Activated CD8-positive, alpha-beta memory T cell treated with anti-CD3 and anti-CD28 coated beads, Interleukin-2, amount 50 U/mL, for 48 hours (primary cell): ENCODE measurements at places on chromosomes 1 and 21.

DNA sequence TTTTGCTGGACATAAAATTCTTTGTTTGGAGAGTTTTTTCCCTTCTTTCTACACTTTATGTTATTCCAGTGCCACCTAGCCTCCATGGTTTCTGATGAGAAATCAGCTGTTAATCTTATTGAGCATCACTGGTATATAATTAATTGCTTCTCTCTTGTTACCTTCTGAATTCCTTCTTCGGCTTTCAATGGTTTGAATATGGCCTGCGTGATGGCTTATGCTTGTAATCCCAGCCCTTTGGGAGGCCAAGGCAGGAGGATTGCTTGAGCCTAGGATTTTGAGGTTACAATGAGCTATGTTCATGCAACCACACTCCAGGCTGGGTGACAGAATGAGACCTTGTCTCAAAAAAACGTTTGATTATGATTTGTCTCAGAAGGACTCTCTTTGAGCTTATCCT is 13.0 kb upstream of the CNIH4 start:
- no peak for DNase-seq

DNA sequence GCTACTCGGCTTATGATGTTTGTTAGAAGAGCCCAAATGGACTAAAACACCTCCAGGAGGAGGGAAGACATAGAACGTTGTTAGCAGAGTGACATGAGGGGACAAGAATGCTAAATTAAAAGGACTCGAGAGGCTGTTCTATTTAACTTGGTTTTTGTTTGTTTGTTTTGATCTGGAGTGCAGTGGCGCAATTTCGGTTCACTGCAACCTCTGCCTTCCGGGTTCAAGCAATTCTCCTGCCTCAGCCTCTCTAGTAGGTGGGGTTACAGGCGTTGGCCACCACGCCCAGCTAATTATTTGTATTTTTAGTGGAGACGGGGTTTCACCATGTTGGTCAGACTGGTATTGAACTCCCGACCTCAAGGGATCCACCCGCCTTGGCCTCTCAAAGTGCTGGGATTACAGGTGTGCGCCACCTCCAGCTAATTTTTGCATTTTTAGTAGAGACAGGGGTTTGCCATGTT is 5.1 kb upstream of the HNRNPU start:
- DNase-seq = no peak

GRCh38 chr1:150280138-150280707 is 2.1 kb upstream of the CIART start:
- DNase-seq = no peak

DNA sequence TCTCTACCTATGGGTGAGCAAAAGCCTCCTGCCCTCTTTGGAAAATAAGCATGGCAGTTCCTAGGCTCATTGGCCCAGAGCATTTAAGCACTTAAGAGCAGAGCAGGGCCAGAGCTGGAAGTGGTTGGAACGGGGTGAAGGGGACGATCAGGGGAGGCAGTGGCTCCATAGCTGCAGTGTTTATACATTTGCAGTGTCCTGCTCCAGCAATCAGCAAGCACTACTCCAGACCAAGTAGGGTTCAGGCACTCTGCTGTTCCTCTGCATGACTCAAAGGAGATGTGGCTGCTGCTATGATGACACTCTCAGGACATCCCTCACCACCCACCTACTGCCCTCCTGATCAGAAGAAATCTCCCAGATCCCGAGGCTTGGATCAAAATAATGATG is 55.0 kb downstream of the TRABD2B start:
- no peak for DNase-seq

- no peak for DNase-seq
Measured at GRCh38 chr1:188281921-188282320, 1453.2 kb downstream of the PLA2G4A start.

GRCh38 chr21:43864313-43864961 is 586 bp upstream of the AGPAT3 start:
- peak; percentile 70 for DNase-seq

DNA sequence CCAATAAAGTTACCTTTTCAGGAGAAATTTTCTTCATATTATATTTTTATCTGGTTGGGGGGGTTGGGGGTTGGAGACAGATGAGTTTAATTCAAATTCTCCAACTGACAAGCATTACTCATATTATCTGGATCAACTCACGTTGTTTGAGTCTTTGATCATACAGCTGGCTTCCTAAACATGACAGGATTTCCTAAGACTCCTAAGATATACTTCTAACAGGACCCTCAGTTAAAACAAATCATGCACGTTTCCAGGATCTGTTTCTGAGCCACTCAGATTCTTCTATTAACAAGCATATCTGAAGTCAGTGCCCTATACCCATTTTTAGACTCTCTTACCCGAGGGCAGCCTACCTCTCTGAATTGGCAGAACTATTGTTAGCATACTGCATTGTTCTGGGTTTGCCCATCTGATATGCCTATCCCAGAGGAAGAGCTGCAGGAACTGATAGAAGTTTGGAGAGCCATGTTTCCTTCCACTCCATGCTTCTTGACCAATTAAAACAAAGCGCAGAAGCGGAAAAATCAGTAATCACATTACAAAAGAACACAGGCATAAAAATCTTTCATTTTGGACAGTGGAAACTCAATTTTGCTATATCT is 653.9 kb downstream of the LTN1 start:
- no peak for DNase-seq

DNA sequence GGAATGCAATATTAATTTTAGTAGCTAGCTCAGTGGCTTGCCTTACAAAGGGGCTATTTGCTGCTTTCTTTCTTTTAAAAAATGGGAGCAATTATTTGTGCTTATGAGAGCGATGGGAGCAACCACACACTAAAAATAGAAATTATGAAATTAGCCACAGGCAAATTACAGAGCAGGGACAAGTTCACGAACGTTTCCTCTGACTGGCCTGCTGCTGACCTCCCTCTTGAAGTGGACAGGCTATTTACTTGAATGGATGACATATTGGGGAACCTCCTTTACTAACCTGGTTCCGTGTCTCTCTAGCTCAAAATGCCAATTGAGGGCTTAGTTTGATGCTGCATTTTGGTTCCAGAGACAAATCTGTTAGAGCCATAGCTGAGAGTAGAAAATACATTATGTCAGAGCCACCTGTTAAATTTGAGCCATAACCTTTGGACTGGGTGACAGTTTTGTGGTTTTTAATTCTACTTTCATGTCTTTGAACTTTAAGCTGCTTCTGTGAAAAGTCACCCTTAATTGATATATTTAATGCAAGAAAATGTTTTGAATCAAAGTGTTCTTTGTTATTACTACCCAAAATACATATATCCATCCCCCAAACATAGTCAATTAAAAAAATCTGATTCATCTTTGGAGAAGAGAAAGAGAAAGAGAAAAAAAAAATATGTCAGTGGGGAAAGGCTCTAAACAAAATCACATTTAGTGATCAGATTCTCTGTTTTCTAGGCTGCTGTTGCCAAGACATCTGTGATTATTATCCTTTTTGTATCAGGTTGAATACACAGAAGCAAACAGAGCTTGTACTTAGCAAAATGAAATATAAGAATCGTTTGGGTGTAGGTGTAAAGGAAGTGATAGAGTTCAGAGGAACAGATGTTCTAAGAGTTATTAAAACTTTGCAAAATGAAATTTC is 351.9 kb downstream of the ADGRL2 start:
- no peak for DNase-seq

DNA sequence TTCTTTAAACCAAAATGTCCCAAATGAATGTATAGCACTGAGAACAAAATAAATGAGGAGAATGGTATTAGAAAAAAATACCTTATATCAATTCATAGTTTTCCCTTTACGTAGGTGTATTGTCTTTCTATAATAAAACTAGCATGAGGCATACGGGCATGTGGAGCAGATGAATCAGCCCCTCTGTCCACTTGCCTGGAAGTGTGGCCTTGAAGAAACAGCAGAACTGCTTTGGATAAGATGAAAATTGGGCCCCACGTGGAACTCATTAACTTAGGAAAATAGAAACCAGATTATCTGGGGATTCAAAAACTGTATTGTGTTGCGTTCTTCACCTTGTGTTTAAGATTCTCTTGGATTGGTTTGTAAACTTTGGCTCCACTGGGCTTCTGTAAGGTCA is 356.8 kb upstream of the B3GALT2 start:
- DNase-seq = no peak

- DNase-seq = no peak
Measured at GRCh38 chr1:173453982-173454381, 23.2 kb upstream of the PRDX6 start.

DNA sequence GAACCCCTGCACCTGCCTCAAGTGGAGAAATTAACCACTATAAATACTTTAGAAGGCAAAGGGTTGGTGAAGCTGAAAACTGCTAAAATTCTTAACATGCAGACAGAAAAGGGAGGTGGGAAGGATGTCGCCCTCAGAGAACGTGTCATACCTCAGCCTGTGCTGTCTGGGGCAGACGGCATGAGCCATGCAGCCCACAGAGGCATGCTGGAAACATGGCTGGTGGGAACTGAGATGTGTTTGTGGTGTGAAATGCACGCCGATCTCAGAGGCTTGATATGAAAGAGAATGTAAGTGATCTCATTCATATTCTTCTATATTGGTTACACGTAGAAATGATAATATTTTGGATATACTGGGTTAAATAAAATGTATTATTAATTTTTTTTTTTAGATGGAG is 16.3 kb downstream of the AGPAT3 start:
- DNase-seq = peak; percentile 68

DNA sequence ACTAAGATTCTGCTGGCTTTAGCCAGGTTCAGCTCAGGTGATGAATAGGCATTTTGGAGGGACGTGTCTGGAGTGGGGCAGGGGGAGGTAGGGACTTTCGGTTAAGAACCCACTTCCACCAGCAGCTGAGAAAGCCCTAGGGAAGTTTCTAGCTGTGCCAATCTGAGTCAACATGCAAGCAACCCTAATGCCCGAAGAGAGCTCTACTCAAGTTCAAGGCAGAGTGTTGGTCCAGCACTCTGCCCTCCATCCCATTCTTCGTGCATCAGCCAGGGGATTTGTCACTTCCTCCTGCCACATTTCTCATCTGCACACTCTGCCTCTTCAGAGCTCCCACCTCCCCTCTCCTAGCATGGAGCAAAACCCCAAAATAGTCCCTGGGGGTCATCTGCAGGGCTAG is 208.8 kb downstream of the HIVEP3 start:
- no peak for DNase-seq

GRCh38 chr1:26538480-26539412 is 9.2 kb downstream of the RPS6KA1 start:
- DNase-seq = peak; percentile 79

GRCh38 chr1:22428672-22429071 is 23.0 kb upstream of the ZBTB40 start:
- no peak for DNase-seq

GRCh38 chr1:221097479-221098281 is 218.4 kb downstream of the HLX start:
- no peak for DNase-seq

GRCh38 chr1:9853249-9853595 is 29.5 kb upstream of the CLSTN1 start:
- DNase-seq = no peak

DNA sequence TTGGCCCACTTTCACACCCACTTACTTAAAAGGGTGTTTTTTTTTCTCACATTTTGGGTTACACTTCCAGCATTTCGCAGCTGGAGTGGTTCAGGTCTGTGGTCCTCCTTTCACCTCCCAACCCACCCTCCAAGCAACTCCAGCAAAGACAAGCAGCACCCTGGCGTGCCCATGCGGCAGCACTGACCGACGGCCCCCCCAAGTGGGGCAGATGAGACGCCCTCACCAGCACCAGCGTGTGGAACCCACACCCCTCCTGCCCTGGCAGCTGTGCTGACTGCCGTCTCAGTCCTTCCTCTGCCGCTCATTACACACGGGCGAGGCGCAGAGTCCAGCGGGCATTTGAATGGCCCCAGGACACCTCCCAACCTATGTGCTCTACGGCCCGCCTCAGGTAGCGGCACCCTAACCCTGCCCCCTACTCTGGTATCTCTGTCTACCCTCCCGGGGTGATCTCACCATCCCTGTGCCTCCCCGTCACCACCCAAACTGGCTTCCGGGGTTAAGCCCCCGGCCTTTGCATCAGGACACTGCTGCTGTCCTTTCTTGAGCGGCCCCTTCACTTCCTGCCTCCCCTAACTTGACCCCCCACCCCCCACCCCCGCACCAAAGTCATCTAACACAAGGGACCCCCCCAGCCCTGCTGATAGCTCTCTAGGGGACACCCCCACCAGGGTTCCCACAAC is 10.9 kb downstream of the LSS start:
- DNase-seq = no peak

DNA sequence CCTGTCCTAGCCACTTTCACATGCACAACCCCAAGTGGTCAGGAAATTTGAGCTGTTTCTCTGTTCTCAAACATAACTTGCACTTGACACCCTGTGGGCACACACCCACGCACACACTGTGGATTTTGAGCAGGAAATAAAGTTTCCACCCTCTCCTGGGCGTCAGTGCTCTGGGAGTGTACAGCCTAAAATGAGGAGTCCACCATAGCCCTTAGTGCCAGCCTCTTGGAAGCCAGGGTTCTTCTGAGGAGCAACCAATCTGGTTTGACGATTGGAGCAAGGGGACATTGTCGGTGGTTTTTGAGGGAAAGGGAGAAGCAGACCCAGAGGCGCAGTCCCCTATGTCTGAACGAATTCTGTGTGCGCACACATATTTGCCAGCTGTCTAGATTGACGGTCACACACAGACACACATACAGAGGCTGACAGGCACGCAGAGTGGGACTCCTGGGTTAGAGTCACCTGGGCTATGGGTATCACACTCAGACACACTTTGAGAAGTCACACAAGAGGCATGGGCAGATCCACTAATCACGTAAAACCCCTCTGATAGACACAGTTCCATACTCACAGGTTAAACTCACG is 2.7 kb downstream of the DMBX1 start:
- DNase-seq = no peak

DNA sequence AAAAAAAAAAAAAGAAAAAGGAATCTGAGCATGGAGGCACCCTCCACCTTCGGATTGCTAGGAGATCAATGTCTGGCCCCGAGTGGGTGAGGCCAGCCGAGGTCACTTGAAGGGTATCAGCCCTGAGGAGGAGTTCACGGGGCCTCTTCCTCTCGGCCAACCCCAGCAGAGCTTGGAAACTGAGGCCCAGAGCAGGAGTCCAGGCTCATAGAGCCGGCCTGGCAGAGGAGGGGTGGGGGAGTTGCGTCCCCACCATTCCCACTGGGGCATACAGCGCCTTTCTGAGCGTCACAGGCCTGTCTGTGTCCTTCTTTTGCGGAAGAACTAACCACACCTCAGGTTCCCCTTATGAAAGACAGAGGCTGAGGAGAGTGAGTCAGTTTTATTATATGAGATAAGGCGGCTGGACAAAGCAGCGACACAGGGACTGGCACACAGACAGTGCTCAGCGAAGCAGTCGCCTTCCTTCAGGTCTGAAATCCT is 17.1 kb upstream of the EPHA2 start:
- DNase-seq = no peak

GRCh38 chr1:5516756-5517155 is 475.5 kb downstream of the NPHP4 start:
- no peak for DNase-seq

GRCh38 chr21:45700461-45700860 is 56.9 kb downstream of the PCBP3 start:
- DNase-seq = no peak

- peak; percentile 72 for DNase-seq
Measured at GRCh38 chr1:9539829-9540550, 725 bp downstream of the SLC25A33 start.

- DNase-seq = no peak
Measured at GRCh38 chr1:216422821-216423520, at the start of gene USH2A. Gene USH2A (minus strand): TSS chr1:216423448. CDS start chr1:216422336, 1,112 bp downstream.

GRCh38 chr21:28604946-28605537 is 387.6 kb downstream of the LTN1 start:
- no peak for DNase-seq
